Stimulated activated CD4-positive, alpha-beta T cell treated with anti-CD3 and anti-CD28 coated beads, Interleukin-2, amount 100 ng/mL, for 24 hours (primary cell): ENCODE measurements at places on chromosomes 16 and 17.

GRCh38 chr16:56311208-56312027 is 113.9 kb downstream of the AMFR start:
- DNase-seq: no peak

- DNase-seq: no peak
Measured at GRCh38 chr16:49585143-49585832, 211.7 kb downstream of the C16orf78 start.

DNA sequence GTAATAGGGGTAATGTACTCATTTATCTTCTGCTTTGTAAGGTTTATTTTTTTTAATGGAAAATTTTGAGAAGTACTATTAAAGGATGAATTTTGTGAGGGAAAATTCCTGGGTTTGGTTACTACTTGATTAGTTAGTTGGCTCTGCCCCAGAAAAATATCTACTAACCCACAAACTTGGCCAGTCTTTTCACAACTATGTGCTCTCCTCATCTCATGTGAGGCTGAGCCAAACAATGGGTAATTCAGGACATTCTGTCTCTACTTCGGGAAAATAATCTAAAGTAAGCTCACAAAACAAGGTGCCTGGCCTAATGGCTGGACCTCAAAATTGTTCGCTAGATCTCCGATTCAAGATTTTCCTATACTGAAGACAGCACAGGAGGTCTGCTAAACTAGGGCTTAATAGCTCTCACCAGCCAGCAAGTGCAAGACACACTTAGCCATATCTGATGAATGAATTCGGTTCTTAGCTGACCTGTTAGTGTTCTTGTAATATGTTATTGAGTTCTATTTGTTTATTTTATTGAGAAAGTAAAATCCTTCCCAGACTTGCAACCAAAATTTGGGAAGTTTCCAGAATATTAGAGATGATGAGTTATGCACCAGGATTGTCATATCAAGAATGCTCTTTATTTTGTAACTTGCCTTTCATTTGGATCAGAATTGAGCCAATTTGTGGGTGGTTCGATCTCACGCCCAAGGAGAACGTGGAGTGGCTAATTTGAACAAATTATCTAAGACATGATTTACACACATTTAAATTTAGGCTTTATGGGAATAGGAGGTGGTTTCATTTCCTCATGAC is 5.7 kb downstream of the KCNJ16 start:
- DNase-seq: no peak

GRCh38 chr17:7383742-7384488 is 3.0 kb downstream of the TNK1 start:
- peak; percentile 83 for DNase-seq

GRCh38 chr16:69366431-69366830 is 14.8 kb upstream of the TMED6 start:
- no peak for DNase-seq

DNA sequence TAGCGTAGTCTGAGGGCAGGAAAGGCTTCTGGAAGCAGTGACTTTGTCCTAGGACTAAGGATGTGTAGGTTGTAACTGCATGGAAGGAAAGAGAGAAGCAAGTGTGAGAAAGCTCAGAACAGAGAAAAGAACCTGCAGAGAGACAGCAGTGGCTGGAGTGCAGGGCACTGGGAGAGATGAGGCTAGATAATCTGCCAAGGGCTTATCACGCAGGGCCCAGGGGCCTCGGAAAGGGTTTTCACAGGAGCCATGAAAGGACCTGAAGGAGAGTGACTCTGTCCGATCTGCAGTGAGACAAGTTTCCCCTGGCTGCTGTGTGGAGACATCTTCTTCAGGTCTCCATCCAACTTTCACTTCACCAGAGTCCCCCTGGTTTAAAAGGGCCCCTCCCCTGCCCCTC is 7.1 kb upstream of the SRCAP start:
- no peak for DNase-seq

- DNase-seq: no peak
Measured at GRCh38 chr17:57855391-57856035, 5.7 kb upstream of the MRPS23 start.

DNA sequence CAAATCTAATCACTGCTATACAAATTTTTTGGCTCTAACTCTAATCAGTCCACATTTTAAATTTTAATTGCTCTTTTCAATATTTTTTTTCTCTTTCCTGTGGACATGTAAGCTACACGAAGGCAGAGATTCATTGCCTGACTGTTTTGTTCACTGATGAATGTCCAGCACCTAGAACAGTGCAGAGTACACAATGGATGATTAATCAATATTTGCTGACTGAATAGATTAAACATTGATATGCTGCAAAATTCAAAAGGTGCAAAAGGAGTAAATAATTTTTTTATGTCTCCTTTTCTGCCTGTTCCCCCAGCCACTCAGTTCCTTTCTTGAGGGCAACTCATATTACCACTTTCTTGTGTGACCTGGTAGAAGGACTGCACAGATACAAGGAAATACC is 32.8 kb downstream of the SCNN1B start:
- no peak for DNase-seq

DNA sequence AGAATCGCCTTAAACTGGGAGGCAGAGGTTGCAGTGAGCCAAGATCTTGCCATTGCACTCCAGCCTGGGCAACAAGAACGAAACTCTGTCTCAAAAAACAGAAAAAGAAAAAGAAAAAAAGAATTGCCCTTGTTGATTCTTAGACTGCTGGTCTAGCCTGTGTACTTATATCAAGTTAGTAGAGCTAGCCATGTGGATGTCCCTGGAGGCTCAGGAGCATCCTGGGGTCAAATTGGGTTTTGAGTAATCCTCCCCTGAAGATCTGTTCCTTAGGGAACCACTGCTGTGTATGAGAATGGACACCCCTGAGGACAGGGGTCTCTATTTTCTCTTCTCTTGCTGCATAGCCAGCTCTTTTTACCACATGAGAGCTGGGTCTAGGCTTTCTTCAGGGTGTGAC is 21.5 kb downstream of the SLC7A6OS start:
- DNase-seq: no peak

DNA sequence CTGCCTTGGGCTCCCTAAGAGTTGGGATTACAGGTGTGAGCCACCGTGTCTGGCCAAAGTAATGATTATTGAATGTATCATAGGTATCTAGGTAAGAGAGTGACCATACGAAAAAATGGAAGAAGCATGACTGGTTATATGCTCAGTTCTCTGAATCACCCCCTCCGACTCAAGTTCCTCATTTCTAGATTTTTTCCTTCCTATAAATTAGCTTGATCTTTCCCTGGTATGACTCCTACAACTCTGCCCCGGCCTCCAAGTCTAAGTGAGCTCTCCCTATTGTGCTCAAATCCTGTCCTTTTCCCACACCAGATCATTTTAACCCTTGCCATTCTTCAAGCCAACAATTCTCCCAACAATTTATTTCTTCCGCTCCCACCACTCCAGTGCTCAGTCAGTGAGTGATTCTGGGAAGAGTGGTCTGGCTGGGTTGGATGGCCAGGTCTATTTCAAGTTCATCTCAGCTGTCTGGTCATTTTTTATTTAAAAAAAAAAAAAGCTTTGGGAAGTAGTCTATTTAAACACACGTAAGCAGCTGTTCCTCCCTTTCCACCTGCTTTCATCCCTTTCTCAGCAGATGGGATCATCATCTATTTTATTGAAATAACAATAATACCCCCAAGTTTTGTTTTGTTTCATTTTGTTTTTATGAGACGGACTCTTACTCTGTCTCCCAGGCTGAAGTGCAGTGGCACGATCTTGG is 120.2 kb upstream of the HS3ST2 start:
- no peak for DNase-seq

DNA sequence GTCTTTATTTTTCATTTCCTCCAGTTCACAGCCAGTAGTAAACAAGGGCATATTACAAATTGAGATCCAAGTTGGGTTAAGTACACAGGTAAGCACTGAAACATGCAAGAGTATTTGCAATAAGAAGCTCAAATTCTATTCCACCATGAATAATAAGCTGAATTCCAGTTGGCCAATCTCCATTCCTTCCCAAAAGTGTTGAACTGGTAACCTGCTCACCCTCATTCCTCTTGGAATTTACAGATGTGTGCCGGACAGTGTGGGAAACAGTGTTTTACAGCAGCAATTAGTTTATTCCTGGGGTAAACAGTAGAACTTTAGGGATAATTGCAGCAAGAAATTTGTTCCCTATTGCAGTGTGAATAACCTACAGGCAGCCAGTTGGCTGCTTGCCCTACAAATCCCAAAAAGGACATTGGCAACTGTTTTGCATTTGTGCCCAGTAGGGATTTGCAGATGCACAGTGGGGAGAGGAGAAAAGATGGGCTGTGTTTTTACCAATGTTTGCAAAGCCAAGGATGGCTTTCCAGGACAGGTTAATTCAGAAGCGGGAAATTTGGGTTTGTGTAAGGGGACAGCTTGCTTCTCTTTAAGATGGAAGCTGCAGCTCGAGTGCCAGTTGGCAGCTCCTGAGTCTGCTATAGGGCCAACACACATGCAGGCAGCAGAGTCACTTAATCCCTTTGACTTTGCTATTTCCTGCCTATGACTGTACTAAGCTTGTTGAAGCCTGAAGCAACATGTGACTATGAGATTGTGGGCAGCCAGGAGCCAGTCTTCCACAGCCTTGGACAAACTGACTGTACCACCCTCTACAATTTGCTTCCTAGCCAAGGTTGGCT is 318.9 kb downstream of the MAP2K6 start:
- DNase-seq: no peak

- DNase-seq: no peak
Measured at GRCh38 chr16:86595983-86596605, 17.7 kb downstream of the FOXL1 start.

- no peak for DNase-seq
Measured at GRCh38 chr17:13005530-13005929, 12.3 kb downstream of the ELAC2 start.

DNA sequence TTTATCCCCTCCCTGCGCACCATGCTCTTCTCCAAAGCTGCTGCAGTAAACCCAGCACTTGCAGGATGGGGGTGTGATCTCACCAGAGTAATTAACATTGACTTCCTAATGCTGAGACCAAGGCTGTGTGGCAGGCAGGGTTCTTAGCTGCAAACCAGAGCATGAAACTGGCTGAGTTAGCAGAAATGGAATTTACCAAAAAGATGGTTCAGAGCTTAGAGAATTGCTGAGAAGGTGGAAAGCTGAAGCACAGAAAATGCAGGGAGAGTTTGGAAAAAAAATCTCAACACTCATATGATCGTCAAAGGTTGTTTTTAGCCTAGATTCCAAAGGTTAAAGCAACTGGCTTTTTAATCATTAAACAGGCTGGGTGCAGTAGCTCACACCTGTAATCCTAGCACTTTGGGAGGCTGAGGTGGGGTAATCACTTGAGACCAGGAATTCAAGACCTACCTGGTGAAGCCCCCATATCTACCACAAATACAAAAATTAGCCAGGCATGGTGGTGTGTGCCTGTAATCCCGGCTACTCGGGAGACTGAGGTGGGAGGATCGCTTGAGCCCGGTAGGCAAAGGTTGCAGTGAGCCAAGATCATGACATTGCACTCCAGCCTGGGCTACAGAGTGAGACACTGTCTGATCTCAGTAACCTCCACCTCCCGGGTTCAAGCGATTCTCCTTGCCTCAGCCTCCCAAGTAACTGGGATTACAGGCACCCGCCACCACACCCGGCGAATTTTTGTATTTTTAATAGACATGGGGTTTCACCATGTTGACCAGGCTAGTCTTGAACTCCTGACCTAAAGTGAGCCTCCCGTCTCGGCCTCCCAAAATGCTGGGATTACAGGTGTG is 6.0 kb upstream of the TXNDC11 start:
- no peak for DNase-seq

GRCh38 chr16:69171325-69172084 is 15.5 kb upstream of the SNTB2 start:
- no peak for DNase-seq

GRCh38 chr16:20901436-20902112 is 1.0 kb downstream of the LYRM1 start:
- DNase-seq: peak; percentile 25

- no peak for DNase-seq
Measured at GRCh38 chr16:2970563-2970962, 1.4 kb downstream of the PAQR4 start.

- DNase-seq: no peak
Measured at GRCh38 chr17:50532452-50533024, at the start of gene EPN3. Gene EPN3 (plus strand): TSS chr17:50532735. CDS start chr17:50536557, 3,822 bp downstream.

GRCh38 chr17:39981766-39982375 is 1.3 kb downstream of the PSMD3 start:
- DNase-seq: no peak

GRCh38 chr16:17520561-17520960 is 49.8 kb upstream of the XYLT1 start:
- no peak for DNase-seq

- no peak for DNase-seq
Measured at GRCh38 chr16:89320782-89321501, 103.4 kb downstream of the ZNF778 start.

- DNase-seq: peak; percentile 43
Measured at GRCh38 chr17:67359960-67360791, 6.2 kb downstream of the PSMD12 start.

DNA sequence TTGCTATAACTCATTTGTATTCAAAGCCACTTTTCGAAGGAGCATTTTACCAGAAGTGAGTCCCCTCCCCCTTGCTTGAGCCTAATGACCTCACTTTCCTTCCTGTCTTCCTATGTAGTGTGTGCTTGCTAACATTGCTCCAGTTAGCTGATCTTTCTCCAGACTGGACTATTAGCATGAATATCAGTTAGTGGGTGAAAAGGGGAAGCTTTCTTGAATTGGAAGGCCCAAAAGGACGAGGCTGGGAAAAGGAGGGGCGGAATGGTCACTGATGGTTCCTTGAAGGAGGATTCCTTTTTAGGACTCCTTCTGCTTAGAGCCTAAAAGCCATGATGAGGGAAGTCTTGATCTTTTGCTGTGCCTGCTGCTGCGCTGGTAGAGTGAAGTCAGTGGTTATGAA is 11.9 kb downstream of the MAP3K3 start:
- no peak for DNase-seq

- no peak for DNase-seq
Measured at GRCh38 chr16:70152578-70153302, 20.8 kb upstream of the CLEC18C start.

- no peak for DNase-seq
Measured at GRCh38 chr17:38600906-38601305, 4.8 kb downstream of the SRCIN1 start.

DNA sequence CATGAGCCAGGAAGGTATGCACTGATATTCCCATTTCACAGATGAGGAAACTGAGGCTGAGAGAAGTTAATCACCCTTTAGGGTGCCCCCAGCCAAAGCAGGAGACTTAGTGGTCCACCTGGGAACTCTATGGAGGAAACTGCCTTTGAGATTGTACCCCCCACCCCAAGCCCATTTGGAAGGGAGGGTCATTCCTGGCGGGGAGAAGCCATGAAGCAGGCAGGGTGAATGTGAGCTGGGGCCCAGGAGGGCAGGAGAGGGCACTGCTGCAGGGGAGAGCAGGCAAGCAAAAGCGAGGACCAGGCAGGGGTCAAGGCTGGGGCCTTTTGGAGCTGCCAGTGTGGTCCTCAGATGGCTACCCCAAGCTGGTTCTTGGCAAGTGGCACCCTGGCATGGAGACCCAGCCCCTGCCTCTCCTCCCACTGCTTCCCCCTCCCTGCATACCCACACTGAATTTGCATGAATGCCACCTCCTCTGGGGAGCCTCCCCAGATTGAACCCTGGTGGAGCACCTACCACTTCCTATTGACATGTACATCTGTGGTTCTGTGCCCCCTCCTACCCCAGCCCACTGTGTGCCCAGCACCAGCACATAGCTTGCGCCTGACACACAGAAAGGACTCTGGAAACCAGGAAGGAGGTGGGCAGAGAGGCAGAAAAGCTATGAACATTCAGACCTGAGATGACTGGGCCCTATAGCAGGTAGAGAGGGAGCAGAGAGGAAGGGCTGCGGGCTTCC is 965 bp upstream of the TMC6 start:
- DNase-seq: peak; percentile 43
